ENCODE measurements at places on chromosomes 4 and X.

DNA sequence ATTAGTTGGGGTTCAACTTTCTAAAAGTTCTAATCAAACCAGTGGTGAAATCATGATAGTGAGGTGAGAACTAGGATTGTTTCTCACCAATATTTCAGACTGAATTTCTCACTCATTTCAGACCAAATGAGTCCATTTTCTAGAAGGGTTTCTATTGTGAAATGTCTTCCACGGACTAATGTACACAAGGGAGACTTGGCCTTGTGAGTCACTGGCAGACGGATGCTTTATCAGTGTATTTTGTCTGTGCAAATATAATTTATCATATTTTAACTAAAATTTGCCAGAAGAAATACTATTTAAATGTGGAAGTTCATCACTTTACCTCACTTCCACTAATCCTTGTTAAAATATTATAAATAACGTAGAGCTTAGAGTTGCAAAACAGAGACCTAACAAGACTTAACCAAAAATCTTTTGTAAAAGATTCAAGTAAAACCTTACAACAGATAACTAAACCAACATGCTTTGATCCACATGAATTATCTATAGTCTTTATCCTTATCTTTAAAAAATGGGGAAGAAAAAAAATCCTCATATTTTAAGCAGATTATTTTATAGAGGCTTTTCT is 506.0 kb upstream of the FAM241A start:
- DNase-seq: no peak

DNA sequence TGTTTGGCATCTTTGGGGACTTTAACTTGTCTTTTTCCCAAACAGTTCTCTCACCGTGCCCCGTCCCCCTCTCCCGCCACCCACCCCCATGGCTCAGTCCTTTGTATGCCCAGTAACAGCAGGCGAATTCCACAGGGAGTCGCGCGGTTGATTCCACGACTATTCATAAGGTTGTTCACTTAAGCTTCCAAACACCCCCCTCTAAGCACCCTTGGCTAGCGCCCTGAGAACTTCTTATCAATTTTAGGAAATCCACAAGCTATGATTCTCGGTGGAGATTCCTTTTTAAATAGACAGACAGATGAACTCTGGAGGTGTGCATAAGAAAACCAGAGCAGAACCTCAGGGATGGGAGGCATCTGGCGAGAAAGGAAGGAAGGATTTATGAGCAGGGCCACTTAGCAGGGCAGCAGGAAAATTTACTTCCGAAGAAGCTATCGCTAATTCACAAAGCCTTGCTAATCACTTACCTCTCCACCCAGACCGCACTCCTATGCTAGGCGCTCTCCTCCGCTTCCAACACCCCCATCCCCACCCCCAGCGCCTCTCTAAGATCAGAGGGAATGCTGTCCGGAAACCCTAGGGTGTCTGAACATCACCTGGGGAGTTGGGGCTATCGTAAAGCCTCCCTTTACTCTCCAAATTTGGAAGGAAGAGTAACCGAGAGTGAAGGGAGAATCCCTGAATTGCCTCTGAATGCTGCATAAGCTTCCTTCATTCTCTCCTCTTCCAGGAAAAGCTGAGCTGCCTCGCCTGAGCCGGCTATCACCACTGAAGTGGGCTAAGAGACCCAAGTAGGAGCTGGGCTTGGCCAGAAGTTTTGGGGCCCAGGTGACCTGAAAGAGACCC is 1.7 kb downstream of the UNC5C start:
- no peak for DNase-seq

GRCh38 chr4:105622269-105622668 is 69.8 kb downstream of the ARHGEF38 start:
- DNase-seq: no peak

- DNase-seq: no peak
Measured at GRCh38 chrX:50779694-50780093, 34.3 kb downstream of the SHROOM4 start.

GRCh38 chr4:91345632-91346031 is 958.1 kb upstream of the GRID2 start:
- DNase-seq: no peak

GRCh38 chr4:3308691-3309090 is 15.9 kb downstream of the RGS12 start:
- DNase-seq: no peak

DNA sequence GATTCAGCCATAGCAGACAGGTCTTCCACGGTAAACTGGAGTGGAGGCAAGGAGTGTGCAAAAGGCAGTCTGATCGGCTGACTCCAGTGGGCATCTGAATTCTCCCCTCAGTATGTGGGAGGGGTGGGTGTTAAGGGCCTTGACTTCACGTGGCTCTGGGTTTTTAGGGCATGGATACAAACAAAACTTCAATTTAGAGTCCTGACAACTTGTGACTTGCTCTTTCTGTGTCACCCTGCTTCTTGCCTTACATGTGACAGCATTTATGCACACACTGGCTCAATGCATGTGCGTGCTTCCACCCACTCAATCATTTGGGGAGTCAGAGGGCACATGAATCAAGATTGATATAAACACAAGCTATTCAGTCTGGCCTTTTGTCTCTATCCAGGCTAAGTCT is 17.5 kb downstream of the PLP1 start:
- no peak for DNase-seq

DNA sequence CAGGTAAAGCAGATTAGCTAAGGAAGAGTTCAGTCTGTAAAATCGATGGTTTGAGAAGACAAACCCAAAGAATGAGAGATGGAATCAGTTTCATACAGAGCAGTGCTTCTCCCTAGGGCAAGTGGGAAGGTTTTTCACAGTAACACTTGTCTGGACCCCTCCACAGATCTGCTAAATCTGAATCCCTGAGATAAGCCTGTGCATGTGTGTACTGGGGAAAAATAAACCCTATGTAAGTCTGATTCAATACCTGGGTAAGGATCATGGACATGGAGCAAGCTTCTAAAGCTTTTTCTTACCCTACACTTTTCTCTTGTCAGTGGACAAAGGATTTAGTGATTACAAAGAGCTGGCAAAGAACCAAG is 13.6 kb downstream of the ELOVL6 start:
- no peak for DNase-seq

DNA sequence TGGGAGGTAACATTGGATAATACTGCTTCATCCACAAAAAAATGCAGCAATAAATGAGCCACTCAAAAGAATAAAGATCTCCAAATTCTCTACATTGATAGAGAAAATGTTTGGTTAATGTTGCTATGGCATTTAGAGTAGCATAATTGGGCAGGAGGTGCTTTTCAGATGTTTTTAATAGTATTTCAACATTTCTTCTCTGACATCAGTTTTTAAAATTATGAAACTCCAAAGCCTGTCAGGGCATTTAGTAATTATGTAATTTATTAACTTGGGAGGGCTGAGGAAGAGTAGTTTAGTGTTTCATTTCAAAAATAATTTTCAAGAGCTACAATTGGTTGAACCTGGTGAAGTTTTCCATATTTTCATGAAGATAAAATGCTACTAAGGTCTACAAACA is 211.3 kb upstream of the INTU start:
- no peak for DNase-seq

- DNase-seq: no peak
Measured at GRCh38 chr4:157300701-157301100, 80.2 kb downstream of the GRIA2 start.

DNA sequence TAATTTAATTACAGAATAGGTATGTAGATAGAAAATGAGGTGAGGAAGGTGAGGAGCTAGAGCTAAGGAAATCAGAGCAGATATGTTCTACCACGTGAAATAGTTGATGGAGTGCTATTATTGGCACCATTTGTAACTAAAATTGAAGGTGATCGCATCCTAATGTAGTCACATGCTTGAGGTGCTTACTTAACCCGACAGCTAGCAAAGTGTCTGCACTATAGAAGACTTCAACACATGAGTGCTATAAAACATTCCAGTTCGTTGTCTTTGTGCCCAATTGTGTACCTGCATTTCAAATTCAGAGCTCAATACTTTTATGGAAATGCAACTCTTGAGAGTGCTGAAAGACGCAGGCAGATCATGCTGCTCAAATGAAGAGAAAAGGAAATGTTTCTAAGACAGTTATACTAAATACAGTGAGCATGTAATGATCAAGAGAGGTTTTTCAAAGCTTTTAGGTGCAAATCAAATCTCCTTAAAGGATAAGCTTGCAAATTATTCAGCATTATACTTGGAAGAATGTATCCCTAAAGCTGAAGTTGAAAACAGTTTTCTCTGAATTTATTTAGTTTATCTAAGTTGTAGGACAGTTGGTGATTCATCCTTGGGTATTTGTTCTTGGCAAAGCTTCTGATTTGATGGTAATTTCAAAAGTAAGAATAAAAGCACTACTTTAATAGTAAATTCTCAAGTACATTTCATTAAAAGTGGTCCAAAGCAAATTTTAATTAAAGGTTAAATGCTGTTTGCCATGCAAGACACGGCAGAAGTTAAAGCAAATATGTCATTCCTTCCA is 223.9 kb upstream of the EPHA5 start:
- no peak for DNase-seq

GRCh38 chr4:26028793-26029567 is 115.0 kb downstream of the SMIM20 start:
- DNase-seq: peak; percentile 61

GRCh38 chr4:135240796-135241195 is 1039.2 kb upstream of the PABPC4L start:
- DNase-seq: no peak

- DNase-seq: no peak
Measured at GRCh38 chrX:106905064-106905708, 2.0 kb upstream of the RIPPLY1 start.

GRCh38 chrX:72050011-72050410 is 81.7 kb downstream of the RTL5 start:
- DNase-seq: no peak

- DNase-seq: no peak
Measured at GRCh38 chr4:177964693-177965168, 522.5 kb upstream of the AGA start.

DNA sequence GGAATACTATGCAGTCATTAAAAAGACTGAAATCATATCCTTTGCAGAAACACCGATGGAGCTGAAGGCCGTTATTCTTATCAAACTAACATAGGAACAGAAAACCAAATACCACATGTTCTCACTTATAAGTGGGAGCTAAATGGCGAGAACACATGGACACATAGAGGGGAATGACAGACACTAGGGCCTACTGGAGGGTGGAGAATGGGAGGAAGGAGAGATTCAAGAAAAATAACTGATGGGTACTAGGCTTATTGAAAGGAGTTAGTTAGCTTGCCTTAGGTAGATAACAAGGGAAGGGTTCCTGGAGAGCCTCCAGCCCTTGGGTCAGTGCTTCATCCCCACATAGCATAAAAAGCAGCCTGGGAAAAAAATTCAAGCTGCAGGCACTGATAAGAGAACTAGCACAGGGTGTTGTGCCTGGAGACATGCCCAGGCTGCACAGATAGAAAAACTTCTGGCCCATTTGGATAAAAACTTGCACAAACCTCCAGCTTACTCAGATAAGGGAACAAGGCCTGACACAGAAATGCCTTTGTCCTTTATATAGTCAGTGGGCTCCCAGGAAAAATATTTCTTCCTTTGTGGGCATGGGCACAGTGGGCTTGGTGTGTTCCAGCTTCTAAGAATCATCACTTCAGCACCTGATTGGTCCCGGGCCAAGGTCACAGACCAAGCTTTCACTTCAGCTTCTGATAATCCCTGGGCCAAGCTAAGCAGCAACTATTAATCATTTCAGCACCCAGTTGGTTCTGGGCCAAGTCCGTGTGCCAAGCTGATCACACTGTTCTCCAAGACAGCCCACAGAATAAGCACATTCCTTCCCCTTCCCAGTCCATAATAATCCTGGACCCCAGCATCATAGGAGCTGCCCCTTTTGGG is 23.1 kb upstream of the PWWP3B start:
- no peak for DNase-seq

- DNase-seq: no peak
Measured at GRCh38 chrX:15816438-15816809, 26.1 kb downstream of the ZRSR2 start.

DNA sequence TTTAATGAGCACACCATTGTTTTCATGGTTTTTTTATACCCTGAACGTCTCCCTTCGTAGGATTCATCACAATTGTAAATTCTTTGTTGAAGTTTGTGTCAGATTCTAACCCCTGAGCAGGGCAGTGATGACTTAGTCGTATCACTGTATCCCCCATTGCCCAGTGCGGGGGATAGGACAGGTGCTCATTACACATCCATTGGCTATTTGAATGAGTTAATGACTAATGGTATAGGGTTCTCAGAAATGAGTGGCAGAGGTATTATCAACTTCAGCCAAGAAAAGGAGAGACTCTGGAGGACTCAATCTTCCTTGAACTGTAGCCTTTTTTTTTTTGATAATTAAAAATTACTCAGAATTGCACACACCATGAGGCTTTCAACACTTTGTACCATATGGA is 64.6 kb downstream of the SYNPO2 start:
- DNase-seq: no peak

DNA sequence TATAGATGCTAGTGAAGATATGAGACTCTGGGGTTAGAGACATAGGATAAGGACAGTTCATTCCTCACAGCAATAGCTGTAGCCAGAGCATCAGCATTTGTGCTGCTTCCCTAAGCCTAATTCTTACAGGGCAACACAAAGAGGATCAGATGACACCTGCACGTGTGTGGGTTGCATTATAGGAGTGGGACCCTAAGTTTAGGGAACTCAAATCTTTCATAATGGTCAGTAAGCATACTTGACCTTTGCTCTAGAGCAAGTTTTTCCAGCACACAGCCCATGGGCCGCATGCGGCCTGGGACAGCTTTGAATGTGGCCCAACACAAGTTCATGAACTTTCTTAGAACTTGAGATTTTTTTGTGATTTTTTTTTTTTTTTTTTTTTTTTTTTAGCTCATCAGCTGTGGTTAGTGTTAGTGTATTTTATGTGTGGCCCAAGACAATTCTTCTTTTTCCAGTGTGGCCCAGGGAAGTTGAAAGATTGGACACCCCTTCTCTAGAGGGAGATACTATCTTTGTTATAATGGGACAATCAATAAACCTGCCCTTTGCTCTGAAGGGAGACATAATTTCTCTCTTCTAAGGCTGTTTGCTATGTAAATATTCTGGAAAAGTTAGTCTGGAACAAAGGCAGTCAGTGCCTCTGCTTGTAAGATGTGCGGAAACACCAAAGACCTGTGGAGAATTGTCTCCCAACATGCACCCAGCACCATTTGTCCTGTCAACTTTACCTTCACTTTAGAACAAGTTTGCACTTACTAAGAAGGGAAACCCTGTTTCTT is 650.2 kb downstream of the ZNF674 start:
- no peak for DNase-seq

DNA sequence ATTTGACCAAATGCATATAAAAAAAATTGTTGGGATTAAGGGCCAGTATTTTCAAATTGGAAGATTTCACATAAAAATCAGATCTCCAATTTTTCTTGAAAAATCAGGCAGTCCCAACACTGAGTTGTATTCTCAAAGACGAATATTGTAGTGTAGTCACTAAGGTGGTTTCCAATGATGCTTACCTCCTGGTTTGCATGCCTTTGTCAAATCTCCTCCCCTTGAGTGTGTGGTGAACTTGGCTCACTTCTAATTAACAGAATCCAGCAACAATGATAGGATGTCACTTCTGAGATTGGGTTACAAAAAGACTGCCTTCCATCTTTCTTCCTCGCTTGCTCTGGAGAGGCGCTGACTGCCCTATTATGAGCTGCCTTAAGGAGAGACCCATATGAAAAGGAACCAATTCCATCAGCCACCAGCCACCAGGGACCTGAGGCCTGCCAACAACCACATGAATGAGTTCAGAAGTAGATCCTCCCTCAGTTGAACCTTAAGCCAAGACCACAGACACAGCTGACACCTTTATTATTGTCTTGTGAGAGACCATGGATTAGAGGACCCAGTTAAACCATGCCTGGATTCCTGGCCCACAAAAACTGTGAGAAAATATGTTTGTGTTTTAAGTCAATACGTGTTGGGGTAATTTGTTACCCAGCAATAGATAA is 31.2 kb upstream of the TSPAN5 start:
- DNase-seq: no peak
